GM19239 (cell line): ENCODE measurements at places on chromosomes 11 and 22.

- DNase-seq = no peak
Observed at GRCh38 chr11:116852261-116853031, 15.0 kb upstream of the APOA1 start.

- no peak for DNase-seq
Observed at GRCh38 chr11:112651386-112651785, 309.8 kb upstream of the NCAM1 start.

GRCh38 chr11:1067812-1068496, 6.7 kb upstream of the MUC2 start:
- no peak for DNase-seq

GRCh38 chr11:37509506-37509905, 911.5 kb upstream of the RAG2 start:
- DNase-seq = no peak

GRCh38 chr11:8721609-8722500, 39.3 kb downstream of the RPL27A start:
- DNase-seq = no peak

DNA sequence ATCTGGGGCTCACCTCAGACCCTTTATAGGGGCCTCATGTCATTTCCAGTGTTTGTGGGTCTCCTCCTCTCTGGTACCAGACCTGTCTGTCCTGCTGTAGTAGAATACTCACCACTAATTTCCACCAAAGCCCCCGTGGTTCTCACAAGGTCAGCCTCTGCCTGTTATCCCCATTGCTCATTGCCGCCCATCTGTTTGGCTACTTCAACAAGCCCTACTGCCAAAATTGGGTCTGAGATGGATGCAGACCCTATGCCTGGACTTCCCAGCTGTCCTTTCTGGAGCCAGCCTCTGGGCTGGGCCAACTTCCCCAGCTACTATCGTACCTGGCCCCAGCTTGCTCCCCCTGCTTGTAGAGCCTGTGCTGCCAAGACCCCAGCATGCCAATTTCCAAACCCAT, 152.1 kb upstream of the ISX start:
- no peak for DNase-seq

- DNase-seq = no peak
Observed at GRCh38 chr11:131975619-131976018, 605.2 kb downstream of the NTM start.

DNA sequence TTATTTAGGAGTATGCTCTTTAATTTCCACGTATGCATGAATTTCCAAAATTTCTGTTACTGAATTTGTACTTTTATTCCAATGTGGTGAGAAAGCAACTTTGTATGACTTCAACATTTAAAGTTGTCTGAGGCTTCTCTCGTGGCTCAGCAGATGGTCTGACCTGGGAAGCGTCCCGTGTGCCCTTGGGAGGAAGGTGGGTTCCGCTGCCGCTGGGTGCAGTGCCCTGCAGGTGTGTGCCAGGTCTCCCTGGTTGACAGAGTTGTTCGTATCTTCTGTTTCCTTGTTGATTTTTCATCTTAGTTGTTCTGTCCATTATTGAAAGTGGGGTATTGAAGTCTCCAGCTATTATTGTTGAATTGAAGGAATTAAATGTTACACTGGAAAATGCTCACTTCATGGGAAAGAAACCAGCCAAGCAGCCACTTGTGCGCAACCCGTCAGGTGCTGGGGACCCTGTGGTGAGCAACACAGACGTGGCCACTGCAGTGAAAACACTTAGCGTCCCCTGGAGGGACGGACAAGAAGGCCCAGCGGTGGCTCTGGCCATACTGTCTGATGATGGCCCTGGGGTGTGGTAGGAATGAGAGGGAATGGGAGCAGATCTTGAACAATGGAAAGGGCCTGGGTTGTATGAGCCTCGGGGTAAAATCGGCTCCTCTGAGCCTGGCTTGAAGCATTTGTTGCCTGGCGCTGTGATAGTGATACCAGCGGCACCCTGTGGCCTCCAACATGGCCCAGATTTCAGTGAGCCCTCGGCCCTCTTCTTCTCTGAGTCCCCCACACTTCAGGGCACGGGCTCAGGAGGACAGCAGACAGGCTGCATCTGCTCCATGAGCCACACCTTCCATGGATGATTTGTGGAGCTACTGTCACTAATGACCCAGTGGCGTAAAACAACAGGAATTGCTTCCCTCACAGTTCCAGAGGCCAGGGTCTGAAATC, 31.5 kb upstream of the KRTAP5-7 start:
- DNase-seq = no peak

DNA sequence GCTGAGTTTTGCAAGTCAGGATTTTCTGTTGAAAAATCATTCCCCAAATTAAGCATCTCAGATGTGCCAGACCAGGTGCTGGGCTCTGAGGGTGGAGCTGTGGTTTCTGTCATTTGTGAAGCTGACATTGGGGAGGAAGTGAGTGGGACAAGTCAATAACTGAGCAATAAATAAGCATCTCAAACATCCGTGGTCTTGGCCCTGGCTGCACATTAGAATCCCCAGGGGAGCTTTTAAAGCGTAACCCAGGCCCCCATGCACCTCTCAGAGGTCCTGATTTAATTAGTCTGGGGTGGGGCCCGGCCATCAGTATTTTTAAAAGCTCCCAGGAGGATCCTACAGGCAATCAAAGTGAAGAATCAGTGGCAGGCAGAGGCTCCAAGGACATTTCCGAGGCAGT, 420.0 kb downstream of the MN1 start:
- DNase-seq = no peak

- no peak for DNase-seq
Observed at GRCh38 chr11:25183411-25183810, 686.6 kb downstream of the LUZP2 start.
